ENCODE measurements at places on chromosomes 12 and 14.
A peak's percentile ranks its signal among the peaks of the same experiment; 100 is the strongest.

DNA sequence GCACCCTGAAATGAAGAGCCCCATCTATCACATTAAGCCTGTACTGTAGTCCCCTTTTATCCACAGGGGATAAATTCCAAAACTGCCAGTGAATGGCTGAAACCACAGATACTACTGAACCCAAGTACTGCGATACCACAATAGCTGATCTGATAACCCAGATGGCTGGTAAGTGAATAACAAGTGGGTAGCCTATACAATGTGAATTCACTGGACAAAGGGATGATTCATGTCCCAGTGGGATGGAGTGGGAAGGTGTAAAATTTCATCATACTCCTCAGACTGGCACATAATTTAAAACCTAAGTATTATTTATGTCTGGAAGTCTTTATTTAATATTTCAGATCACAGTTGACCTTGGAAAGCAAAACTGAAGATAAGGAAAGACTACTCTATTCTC is 201.3 kb downstream of the GPHN start:
- no peak for DNase-seq

DNA sequence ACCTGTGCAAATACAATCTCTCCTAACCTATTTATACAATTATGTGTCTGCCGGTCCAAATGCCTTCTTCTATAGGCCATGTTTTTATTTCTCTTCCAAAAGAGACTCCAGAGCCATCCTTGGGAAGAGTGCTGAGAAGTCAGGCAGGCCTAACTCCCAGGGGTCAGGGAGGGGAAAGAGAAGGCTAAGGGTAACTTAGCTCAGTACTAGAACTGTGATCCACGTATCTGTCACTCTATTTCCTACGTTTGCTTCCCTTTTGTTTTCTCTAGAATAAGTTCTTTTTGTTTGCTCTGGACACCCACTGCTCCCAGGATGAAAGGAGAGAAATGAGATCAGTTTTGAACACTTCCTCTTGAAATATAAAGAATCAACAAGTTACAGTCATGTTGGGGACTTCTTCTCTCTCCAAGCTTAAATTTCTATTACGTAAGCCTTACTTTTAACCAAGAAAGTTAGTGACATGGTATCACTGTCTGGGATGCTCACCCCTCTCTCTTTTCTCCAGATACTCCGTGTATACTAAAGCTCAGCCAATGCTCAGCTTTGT is 79.2 kb downstream of the DAD1 start:
- DNase-seq = no peak

DNA sequence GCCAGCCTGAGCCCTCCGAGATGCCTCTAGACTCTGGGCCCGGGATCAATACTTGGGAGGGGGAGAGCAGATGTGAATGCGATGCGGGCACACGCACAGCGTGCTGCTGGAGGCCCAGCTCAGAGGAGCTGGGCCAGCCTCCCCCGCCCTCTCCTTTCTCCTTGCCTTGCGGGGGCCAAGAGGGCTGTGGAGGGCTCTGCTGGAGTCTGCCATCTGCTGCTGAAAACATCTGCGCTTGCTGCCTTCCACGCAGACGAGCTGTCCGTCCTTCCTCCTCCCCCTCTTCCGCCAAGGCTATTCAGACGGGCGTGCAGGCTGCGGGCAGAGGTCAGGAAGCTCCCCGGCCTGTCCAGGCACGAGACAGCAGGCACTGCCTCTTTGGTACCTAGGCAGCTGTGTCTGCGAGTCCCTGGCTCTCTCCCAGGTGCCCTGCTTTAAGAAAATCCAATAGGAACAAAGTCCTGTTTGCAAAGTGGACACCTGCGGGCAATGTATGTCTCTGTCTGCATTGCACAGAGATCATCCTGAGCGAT is 75.2 kb downstream of the SPRING1 start:
- peak; percentile 33 for DNase-seq

GRCh38 chr14:72699852-72700257 is 194.0 kb downstream of the DPF3 start:
- no peak for DNase-seq

- no peak for DNase-seq
Observed at GRCh38 chr12:40444174-40444573, 219.4 kb downstream of the LRRK2 start.

DNA sequence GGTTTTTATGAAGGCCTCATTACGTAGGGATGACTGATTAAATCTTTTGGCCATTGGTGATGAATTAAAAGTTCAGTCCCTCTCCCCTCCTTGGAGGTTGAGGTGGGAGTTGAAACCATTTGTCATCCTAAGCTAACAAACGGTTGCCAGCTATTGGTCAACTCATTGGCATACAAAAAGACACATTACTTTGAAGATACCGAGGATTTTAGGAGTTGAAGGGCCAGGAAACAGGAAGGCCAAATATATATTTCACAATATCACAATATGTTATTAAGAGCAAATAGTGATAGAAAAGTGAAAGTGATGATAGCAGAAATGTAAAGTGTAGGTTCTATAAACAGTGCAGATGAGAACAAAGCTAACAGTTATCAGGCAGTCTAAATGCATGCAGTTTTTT is 24.4 kb downstream of the RCOR1 start:
- DNase-seq = no peak

GRCh38 chr12:13046964-13047363 is 2.8 kb downstream of the FAM234B start:
- DNase-seq = no peak

DNA sequence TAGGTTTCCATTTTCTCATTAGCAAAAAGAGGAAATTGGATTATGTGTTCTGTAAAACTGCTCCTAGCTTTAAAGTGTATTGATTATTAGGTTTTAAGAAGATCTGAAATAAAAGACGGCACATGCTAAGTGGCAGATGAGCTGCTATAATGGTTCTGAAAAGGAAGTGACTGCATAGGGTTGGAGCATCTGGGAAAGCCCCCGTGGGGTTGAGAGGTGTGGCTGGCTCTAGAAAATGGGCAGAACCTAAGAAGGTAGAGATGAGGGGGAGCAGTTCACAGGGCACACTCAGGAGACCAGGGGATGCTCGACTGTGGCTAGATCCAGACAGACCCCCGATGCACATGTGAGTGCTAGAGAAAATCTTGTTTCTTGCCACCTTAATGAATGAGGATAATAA is 1.9 kb downstream of the IFNG-AS1 start:
- DNase-seq = no peak

- DNase-seq = no peak
Observed at GRCh38 chr14:68951800-68952530, 27.1 kb downstream of the ACTN1 start.

DNA sequence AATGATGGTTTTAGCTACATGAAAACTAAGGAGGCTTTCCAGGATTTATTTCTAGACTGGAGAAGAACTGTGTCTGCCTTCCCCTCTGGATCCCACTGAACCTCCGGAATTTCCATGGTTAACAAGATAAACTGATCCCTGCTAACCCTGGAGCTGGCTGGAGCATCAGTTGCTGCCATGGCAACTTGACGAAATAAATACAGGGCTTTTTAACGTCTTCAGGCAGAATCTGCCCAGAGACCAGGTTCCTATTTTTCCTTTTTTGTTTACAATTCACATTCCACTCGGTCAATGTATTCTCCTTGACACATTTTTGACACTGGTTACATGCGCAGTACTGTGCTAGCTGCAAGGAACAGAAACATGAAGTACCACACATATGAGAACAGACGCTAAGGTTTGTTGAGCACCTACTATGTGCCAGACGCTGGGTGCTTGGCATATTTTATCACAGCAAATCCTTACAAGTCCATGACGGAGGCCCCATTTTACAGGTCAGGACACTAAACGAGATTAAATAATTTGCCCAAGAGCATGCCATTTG is 1.7 kb downstream of the C14orf132 start:
- DNase-seq = no peak

DNA sequence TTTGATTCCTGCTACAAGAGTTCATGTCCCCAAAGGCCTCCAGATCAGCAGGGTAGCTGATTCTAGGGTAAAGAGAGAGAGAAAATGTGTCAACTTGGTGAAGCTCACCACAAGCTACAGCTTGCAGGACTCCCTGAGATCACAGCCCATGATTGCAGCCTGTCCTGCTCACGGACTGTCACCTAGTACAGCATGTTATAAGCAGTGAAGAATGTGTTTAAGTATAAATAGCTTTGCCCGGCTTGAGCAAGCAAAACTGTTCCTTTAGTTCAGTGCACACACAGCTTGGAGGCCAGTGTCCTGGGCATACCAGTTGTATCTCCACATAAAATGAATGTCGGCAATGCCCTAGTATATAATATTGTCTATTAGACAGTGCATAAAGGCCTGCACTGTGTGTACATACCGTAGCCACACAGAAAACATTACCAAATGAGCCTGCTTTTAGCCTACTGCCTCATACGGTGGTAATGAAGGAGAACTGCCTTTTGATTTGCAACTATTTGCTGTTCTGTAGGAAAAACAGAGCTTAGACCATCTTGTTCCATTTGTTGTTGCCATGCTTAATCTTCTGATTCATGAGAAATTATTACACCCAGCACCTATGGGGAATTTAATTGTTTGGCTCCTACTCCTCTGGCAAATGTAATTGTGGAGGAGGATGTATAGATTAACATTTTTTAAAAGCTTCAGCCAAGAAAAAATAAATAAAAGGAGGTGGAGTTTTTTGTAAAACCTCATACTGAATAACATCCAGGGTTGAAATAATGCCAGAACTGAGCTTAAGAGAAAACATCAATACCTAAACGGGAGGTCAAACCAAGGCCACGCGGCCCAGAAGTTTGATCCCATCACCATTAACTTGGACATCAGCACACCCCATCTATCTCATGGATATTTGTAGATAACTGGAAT is 108.1 kb upstream of the G2E3 start:
- DNase-seq = no peak
